ENCODE measurements at places on chromosomes 2 and 18.

- no peak for DNase-seq
Measured at GRCh38 chr2:17803497-17803896, 12.8 kb upstream of the MSGN1 start.

- no peak for DNase-seq
Measured at GRCh38 chr2:74527741-74528140, 1.7 kb upstream of the DQX1 start.

DNA sequence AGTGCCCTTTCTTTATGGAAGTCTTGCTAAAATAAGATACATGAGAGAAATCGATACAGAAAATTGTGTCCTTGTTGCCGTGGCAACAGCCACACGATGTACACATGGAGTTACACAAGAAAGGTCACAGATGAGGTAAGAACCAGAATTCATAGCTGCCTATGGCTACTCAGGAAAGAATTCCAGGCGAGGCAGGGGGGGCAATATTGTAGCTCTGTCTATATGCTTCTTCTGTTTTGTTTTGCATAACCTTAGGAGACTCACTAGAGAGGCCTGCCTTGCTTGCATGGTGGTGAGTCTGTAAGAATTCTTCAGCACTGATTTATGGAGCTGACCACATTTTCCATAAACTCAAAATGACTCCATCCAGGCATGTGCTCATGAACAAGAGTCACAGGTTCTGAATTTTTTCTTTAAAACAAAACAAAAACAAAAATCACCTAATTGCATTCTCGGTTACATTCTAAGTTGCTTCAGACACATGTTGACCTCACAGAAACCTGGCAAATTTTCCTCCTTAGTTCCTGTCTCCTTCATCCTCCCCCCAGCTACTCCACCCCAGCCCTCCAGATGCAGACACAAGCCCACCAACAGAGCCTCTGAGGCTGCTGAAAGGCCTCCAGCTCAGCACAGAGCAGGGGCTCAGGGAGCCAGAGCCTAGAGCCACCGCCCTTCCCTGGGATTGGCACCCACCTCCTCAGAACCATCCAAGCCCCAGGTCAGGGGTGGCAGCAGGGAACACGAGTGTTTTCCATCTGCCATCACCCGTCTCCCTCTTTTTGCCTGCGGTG lies 183.5 kb downstream of the ANTXR1 start:
- DNase-seq, result no peak

GRCh38 chr2:23622966-23623675 lies 238.1 kb downstream of the KLHL29 start:
- DNase-seq, result no peak

DNA sequence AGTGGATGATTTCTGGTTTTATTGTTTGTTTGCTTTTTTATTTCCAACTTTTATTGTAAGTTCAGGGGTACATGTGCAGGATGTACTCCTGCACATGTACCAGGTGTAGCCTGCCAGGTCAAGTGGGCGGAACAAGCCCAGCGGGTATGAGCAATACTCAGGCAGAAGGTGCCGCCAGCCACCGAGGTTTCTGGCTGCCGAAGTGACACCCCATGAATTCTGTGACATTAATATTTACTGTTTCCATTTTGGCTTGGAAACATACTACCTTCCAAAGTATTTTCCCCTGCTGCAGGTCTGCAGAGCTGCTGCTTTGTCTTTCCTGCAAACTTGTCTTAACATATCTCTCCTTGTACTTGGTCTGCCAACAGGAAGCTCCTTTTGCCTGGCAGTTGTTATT lies 78.5 kb downstream of the PTPN4 start:
- DNase-seq, result peak; percentile 9

DNA sequence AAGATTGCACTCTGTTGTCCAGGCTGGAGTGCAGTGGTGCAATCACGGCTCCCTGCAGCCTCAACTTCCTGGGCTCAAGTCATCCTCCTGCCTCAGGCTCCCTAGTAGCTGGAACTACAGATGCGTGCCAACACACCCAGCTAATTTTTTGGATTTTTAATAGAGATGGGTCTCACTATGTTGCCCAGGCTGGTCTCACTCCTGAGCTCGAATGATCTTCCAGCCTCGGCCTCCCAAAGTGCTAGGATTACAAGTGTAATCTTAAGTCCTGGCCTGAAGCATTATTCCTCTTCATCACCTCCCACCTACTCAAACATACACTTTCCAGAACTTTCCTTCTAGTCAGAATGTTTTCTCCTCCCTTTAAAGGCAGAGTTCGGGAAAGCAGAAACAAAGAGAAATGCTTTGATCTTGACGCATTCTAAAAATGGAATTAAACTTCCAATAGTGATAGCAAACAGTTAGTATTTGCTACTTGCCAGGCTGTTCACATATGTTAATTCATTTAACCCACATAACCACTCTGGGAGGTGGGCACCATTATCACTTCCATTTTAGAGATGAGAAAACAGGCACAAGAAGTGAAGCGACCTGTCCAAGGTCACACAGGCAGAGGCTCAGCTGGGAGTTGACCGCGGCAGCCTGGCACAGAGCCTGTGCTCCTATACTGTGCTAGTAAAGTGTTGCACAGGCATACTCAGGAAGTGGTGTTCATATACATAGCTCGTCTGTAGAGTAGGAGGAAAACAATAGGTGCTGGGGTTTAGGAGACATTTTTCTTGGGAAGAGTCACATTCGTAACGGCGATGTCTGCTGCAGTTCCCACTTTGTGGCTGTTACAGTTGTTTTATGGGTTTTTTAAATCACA lies 24.6 kb downstream of the TEX44 start:
- no peak for DNase-seq

DNA sequence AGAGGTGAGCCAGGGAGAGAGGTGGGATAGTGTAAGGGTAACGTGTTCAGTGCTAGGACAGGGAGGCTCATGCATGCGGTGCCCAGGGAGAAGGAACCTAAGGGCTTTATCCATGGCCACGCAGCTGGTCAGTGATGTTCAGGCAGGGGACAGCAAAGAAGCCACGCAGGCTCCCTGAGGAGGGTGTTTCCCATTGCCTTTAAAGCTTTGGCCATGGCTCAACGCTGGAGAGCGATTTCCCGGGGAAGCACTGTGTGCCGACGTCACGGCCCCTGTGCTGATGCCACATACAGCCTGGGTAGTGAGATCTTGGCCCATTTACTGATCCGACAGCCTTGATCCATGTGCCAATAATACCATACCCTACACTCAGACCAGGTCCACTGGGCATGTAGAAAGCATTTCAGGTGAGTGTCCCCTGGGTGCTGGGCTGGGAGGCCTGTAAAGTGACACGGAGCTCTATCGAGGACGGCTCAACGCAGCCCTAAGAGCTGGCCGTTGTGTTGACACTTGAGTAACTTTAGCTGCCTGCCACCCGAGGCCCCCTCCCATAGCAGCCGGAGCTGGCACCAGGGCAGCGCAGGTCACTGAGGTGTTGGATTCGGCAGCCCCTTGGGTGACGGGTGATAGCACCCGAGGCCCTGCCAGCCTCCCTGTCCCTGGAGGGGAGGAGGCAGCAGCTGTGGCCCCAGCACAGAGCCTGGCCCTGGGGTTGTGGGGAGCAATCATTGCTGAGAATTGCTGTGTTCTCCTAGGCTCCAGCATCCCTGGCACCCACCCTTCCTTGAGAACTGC lies 41.4 kb downstream of the PDIA6 start:
- DNase-seq, result no peak

GRCh38 chr2:20822535-20823490 lies at the start of gene LDAH:
Gene LDAH, minus strand, starts transcription at chr2:20823101. Its CDS starts 21,638 bp downstream, at chr2:20801463.
- DNase-seq, result peak; percentile 93

DNA sequence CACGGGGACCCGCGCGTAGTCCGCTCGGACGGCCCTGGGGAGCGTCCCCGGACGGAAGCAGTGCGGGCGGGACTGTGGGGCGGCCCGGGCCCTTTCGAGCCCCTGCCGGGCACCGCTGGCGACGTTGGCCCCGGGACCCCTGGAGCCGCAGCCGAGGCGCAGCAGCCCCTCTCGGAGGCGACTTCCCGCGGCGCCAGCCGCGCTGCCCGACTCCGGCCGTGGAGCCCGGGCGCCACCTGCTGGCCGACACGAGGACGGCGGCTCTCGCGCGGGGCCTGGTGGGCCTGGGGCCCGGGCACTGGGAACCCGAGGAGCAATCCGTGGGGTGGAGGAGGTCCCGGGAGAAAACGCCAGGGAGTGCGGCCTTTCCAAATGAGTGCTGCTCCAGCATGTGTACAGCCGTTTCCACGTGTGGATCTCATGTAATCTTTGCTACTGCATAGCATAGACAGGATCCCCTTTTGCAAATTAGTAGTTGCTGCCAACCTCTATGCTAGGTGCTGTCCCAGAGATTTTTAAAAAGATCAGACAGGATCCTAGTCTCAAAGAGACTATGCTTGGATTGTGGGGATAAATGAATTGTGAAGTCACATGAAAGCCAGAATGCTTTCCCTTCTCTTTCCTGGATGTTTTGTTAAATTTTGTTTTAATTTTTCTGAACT lies 4.0 kb downstream of the ID2 start:
- peak; percentile 88 for DNase-seq

GRCh38 chr2:79906139-79906890 lies 393.5 kb downstream of the CTNNA2 start:
- DNase-seq, result no peak

DNA sequence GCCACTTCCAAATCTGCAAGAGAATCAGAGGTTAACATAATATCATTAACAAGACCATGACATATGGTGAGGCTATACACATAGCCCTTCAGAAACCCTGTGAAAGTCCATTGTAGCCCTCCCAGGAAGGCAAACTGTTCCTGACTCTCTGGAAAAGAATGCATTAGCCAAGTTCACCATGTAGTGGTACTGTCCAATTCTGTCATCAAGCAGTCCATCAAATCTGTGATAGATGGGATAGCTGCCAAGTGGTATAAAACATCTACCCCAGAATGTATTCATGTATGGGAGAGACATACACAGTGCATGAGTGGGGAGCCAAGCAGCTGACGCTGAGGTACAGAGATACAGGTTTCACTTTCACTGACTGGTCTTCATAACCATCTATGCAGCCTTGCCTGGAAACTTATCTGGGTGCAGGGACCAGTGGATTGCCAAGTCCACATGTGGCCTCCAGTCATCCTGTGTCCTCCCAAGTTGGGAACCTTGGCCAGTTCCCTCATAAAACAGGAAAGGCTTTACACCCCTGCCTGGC lies 281.1 kb downstream of the MBD2 start:
- DNase-seq, result no peak

- no peak for DNase-seq
Measured at GRCh38 chr2:208545403-208546042, 138.9 kb downstream of the PTH2R start.

DNA sequence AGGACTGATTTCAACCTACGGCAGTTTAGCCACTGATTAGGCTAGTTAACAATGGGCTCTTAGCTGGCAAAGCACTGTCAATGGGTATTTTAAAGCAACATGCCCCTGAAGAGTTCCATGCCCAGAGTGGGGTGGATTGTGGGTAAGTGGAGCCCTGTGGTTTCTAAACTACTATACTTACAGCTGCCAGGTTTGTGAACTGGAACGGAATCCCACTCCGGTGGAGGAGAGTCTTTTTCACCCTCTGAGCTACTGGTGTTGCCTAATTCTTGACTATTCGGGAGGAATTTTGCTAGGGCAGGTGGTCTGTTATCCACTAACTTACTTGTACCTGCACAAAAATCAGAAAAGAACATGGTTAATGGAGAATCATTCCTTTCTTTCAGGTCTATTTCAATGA lies 52.6 kb downstream of the ZAP70 start:
- DNase-seq, result no peak

DNA sequence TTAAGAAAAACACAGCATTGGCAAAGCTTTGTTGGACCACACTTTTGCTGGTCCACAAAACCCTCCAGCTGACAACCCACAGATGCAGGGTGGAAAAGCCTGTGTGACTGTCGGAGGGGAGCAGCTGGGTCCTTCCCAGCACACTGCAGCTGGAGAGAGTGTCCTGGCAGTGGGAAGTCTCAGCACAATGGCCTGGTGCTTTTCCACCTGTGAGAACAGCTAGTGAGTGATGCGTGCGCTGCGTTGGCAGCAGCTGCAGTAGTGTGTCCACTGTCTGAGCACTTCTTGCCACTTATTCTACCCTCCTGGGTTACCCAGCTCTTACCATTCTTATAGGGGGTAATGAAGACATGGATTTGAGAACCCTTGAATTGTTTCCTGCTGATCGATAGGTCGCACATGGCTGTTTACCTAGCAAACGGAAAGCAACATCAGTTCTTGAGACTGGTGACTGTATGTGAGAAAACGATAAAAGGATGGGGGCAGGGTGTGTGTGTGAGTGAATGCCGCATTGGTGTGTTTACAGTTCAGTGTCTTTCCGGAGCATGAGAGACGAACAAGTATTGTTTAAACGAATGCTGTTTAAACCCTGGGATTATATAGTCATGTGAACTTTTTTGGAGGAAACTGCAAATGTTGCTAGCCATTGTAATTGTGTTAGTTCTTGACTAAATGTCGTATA lies 69.7 kb downstream of the LYPD6 start:
- DNase-seq, result no peak

DNA sequence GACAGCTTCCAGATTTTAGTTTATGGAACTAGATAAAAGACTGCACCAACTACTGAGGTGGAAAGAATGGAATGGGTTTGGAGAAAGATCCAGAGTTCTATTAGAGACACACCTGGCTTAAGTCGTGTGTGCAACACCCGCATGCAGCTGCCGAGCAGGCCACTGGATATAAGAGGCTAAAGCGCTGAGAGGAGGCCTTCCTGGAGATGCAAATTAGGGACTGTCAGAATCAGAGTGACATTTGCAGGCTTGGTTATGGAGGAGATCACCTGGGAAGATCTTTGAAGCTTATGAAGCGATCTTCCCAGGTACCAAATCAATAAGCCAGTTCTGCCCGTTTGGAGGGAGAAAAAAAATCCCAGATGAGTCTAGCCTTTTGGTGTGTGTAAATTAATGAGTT lies 30.4 kb upstream of the KLHL29 start:
- DNase-seq, result no peak

DNA sequence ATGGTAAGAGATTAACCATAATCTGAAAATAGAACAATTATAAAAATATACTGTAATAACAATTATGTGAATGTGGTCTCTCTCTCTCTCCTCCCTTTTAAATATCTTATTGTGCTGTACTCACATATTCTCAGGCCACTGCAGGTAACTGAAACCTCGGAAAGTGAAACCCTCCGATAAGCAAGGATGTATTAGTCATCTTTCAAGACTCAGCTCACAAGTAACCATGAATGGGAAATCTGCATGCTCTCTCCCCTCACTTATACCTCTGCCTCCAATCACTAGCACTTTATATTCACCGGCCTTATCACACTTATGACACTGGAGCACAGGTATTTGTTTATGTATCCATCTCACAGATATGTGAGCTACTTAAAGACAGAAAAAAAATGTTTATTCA lies 139.7 kb downstream of the LRP2 start:
- no peak for DNase-seq

GRCh38 chr2:134119117-134119712 lies 134.7 kb upstream of the MGAT5 start:
- no peak for DNase-seq

DNA sequence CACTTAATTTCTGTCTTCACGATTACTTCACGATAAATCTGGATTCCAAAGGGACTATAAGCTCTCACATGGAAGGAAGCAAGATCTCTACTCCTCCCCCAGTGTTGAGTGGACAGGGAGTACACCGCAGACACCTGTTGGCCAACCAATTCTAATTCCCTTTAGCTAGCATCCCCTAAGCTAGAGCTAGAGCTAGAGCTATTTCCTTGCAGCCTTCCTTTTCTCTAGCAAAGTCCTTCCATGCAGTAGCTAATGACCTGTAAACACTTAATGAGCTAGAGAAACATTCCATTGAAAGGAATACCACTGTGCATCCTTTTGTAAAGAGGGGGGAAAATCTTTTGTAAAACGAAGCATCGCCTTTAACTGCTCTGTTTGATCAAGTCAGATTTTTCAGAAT lies 56.5 kb downstream of the BCL11A start:
- no peak for DNase-seq
